Stimulated activated CD4-positive, alpha-beta T cell treated with anti-CD3 and anti-CD28 coated beads, Interleukin-1b, Interleukin-23, amount 100 ng/mL, for 1 hour (primary cell): ENCODE measurements at places on chromosomes 1 and 21.

DNA sequence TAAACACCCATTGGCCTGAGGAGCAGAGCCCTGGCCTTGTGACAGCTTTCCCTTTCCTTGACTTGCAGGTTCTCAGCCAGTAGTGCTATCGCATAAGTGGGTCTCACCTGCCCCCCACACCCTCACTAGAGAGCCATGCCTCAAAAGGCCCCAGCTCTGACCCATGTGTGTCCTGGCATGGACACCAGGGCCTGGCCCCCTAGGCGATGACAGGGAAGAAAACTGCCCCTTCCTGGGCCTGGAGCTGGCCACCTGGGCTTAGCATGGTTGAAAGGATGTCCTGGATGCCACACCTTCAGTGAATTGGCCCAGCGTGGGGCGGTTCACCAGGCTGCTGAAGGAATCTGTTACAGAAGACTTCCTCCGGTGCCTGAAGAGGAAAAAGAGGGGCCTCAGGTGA is 18.5 kb downstream of the TTC39A start:
- no peak for DNase-seq

DNA sequence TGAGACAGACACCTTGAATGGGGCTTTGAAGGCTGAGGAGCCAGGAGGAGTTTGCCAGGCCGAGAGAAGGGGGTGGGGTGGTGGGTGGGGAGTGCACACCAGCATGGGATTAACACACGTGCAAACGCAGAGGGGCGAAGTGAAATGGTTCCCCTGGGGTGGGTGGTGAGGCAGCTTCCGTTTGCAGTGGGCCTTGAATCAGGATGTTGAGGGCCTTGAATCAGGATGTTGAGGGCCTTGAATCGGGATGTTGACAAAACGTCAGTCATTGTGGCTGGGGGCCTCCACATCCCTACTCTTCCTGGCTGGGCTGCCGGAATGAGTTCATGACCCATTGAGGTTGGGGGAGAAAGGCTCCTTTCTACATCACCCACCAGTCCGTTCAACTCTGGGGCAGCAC is 16.6 kb downstream of the LDLRAP1 start:
- DNase-seq: no peak

DNA sequence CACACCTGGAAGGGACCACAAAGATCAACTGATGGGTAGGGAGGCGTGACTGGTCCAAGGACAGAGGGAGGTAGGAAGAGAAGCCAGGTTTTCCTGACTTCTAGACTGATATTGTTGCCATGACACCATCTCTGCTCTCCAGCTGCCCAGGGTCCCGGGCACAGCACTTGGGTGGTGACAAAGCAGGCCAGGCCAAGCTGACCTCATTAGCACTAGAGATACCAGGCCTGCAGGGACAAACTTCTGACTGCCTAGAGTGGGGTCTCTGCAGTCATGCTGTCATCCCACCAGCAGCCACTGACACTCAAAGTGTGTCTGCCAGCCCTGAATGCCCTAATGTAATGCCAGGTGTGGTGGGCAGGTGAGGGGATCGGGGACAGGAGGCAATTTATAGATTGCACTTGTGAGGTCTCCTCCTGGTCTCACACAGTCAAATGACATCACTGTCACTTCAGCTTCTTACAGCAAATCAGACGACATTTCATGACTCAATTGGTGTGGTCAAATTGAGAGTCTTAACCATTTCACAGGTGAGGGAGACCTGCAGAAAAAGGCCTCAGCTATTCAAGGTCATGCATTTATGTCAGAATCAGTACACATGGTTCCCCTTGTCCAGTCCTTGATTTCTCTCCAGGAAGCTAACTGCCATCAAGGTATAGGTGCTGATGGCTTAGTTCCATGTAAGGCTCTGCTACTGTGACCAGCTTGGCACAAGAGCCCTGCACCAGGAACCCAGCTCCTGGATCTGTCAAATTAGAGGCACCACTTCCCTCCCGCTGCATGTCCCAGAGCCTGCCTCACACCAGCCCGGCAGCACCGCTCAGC is 2.7 kb downstream of the SLC9A1 start:
- DNase-seq: no peak

DNA sequence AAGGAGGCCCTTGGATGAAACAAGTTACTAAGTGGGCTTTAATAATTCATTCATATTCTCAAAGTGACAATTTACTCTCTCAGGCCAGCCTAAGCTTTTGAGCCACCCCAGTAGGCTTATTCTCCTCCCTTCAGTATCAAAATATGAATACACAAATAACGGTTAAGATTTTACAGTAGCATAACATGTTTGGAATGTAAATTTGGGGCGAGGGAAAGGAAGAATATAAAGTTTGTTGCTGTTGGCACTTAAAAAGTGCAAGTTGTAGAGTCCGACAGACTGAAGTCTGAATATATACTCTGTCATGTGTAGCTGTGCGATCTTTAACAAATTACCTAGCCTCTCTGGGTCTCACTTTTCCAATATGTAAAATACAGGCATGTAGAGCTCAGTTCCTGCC is 22.6 kb upstream of the MYSM1 start:
- DNase-seq: no peak

DNA sequence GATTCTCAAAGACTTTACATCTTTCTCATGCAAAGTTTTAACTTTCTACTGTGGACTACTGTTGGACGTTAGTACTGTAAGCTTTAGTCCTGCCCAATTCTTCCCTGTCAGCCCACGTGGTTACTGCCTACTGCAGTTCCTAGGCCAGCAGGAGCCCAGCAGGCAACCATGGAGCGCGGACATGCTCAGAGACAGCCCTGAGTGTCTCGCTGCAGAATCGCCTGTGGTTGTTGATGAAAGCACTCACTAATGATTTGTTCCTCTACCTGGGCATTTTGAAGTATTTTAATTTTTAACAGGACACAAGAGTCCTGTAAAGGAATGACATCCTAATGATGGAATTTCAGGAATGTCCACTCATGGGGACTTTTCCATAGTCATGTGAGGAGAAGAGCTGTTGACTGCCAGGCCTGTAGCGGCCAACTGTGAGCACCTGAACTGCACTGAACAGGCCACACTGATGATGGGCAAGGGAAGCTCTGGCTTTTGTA is 44.1 kb downstream of the PGBD5 start:
- DNase-seq: no peak

- no peak for DNase-seq
Observed at GRCh38 chr21:27769763-27770162, 802.9 kb upstream of the ADAMTS5 start.

DNA sequence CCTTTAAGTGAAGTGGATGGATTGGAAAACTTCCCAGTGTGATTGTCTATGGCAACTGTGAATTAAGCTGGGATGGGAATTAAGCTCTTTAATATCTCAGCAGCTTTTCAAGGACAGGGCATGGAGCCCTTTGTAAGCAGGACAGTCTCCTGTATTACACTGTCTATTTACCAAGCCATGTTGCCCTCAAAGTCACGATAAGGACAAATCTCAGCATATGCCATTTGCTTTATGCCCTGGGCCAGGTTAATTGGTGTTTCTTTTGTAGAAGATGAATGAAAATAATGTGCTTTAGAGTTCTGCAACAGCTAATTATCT is 17.6 kb downstream of the UTP25 start:
- DNase-seq: no peak

DNA sequence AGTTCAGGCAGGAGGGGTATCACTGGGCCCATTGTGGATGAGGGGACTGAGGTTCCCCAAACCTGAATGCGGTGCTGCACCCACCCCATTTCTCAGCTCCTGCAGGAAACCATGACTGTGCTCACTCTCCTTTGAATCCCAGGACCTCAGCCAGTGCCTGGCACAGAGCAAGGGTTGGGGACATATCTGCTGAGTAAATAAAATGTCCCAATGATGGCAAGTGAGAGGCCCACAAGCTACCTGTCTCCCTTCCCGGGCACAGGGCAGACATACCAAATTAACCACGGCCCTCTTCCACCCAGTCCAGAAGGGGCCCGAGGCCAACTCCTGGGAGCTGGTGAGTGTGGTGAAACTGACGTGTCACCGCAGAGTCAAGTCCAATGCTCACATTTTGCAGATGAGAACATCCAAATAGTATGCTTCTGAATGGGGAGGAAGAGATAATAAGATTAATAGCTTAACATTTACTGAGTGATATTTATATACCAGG is 97.6 kb downstream of the EPHB2 start:
- DNase-seq: no peak

GRCh38 chr1:71492298-71493041 is 411.6 kb upstream of the ZRANB2 start:
- no peak for DNase-seq

DNA sequence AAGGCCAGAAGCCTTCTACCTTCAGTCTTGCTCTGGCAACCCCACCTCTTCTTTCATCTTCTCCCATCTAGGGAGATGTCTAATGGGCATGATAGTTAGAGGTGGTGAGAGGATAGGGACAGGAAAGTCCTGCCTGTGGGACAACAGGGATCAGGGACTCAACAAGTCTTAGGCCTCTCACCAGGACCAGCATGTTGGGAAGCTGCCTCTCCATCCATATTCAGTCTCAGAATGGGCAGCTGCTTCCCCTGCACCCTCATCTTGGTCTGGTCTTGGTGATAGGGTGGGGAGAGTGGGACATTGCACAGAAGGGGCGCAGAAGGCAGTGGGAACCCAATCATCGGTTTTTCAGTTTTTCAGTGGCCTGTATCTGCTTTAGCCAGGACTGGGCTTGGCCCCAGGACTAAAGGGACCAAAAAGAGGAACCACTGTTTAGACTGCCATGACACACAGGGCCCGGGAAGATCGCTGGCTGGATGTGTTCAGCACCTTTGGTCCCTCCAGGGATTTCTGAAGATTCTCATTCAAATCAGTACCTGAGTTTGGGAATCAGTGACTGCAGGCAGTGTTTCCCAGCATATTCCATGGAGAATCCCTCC is 12.7 kb downstream of the RHEX start:
- DNase-seq: no peak

DNA sequence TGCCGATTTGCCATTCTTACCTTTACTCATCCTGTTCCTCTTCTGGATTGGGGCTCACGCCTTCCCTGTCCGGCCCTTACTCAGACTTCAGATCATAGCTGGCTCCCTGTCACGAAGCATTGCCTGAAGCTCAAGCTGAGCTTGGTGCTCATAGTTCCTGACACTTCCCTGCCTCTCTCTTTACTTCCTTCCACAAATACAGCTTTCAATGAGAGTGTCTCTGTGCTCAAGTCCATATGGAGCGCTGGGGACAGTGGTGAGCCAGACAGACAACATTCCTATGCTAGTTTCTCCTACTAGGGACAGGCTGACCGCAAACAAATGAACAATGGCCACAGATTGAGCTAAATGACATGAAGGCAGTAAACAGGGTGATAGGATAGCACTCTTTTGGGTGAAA is 38.1 kb downstream of the HHAT start:
- DNase-seq: no peak

DNA sequence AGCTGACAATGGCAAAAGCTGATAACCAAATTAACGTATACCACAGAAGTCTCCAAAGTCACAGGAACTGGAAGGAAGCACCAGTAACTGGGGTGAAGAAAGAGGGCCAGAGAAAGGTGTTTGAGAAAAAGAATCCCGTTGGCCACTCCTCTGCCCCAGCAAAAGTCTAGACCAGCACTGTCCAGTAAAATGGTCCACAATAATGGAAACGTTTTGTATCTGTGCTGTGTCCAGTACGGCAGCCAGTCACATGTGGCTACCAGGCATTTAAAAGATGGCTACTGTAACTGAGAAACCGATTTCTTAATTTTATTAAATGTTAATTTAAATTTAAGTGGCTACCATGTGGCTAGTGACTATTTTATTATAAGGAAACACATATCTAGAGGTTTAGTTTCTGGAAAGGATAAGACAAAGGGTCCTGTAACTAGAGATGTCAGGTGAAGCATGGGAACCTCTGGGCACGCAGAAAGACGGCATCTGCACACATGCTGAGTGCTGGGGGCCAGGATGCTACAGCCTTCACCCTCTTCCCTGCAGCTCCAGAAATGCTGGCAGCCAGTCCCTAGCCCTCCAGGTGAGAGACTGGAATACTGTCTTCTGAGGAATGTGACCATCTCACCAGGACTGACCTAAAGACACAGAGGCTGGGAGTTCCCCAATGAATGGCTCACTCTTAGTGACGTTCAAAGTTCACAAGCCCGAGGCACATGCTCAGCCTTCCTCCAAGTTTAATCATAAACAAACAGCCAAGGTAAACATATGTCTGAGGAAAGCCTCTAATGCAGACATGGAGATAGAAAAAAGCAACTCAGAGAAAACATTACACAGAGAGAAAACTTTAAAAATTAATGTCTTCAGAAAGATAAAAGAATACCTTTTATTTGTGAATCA is 50.7 kb downstream of the JAK1 start:
- DNase-seq: no peak

- no peak for DNase-seq
Observed at GRCh38 chr1:15080328-15081007, 73.1 kb upstream of the TMEM51 start.

- DNase-seq: no peak
Observed at GRCh38 chr21:33794596-33794995, 121.0 kb downstream of the ATP5PO start.

- no peak for DNase-seq
Observed at GRCh38 chr1:225818229-225818628, 8.3 kb downstream of the EPHX1 start.

DNA sequence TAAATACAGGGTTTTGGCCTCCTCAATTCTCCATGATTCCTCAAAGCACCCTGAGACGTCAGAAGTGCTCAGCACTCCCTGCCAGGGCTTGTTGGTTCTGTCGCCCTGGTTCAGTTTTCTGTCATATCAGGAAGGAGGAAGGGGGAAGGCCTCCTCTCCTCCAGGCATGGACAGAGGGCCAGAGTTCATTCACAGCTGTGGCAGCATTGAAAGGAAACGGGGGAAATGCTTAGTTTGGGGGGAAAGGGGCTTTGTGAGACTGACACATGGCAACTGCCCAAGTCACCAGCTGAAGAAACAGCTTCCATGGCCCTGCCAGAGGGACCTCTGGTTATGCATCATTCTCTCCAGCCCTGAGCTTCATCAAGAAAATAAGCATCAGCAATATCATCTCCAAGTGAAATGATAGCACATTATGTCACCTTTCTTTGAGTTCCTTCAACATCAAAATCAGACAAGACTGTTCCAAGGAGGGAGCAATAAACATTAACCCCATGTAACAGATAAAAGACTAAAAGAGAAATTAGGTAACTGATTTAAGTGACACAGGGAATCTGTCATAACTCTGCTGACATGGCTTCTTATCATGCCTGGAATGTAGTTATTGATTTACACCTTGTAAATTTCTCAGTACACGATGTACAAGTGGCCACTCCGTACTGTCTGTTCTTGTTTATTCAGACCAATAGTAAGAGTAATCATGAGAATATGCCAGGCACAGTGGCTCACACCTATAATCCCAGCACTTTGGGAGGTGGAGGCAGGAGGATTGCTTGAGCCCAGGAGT is 103.2 kb upstream of the SLC25A33 start:
- DNase-seq: no peak
